ENCODE measurements at places on chromosomes 4 and X.

GRCh38 chr4:184171011-184171410, 46.7 kb downstream of the ENPP6 start:
- no peak for DNase-seq

GRCh38 chr4:14924076-14924811, 78.0 kb upstream of the CPEB2 start:
- no peak for DNase-seq

- DNase-seq, result no peak
These were observed 1.0 kb downstream of the ENAM start for GRCh38 chr4:70629469-70630090.

DNA sequence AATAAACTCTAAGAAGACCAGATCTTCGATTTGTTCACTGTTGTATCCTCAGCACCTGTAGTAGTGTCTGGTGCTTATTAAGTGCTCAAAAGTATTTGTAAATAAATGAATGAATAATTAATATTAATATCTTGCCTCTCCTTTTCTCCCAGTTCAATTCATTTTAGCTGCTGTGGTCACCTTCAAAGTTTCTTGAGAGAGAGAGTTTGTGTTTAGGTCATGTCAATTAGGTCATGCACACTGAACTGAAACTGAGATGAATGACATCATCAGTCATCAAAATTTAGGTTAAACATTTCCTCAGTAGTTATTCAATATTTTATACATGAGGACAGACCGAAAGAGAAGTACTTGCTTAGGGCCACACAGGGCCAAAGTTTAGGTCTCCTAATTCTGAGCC, 73.5 kb downstream of the ANXA3 start:
- no peak for DNase-seq

GRCh38 chr4:154044742-154045485, 256.0 kb upstream of the SFRP2 start:
- DNase-seq, result no peak

DNA sequence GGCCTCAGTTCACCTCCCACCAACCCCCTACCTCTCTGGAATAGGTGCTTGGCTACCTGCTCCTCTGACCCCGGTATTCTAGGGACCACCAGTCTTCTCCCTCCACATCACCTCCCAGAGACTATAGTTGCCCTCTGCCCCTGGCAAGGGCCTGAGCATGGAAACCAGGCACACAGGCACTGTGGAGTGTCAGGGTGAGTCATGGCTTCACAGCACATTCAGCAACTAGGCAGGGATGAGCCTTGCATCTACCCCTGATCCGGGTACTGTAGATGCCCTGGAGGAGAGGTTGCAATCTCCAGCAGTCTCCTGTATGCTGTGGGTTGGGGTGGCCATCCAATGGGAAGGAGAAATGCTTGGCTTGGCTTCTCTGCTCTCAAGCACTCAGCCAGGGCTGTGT, 472.7 kb downstream of the IDS start:
- no peak for DNase-seq

- DNase-seq, result no peak
These were observed 29.6 kb downstream of the PDGFC start for GRCh38 chr4:156941940-156942548.

DNA sequence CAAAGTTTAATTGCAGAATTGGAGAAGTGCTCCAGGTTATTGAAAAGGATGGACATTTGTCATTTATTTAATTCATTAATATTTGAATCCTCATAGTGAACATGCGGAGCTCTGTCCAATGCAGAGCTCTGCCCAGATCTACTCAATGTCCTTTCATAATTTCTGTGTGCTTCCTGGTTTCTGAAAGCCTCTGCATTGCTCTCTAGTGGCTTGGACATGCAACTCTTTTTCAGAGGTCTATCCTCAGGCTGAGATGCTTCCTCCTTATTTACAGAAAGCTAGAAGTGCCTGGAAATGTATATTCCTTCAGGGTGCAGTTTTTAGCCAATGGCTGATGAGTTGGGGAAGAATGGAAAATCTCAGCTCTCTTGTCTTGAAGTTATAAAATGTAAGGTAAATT, 786.1 kb upstream of the AADAT start:
- DNase-seq, result no peak

GRCh38 chr4:22686141-22686540, 6.6 kb upstream of the GBA3 start:
- no peak for DNase-seq

GRCh38 chr4:2689825-2690700, 66.1 kb downstream of the TNIP2 start:
- no peak for DNase-seq

DNA sequence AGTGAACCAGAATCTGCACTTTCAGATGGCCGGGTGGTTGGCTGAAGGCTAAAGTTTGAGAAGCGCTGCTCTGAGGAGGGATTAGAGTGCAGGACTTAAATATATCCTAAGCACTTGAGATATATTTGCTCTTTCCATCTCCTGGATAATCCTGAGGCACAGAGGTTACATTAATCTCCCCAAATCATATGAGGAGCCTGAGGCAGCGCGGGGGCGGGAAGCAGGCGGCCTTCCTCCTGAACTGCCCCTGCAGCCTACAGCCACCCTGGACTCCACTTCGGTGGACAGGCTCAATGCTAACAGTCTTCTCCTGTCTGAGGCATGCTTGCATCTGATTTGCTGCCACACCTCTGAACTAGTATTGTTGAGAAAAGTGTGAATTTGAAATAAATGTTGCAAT, 72.5 kb downstream of the AFAP1 start:
- DNase-seq, result no peak

- no peak for DNase-seq
These were observed 14.8 kb downstream of the CD38 start for GRCh38 chr4:15792974-15793373.

- DNase-seq, result no peak
These were observed 29.8 kb upstream of the KLF3 start for GRCh38 chr4:38634047-38634759.

DNA sequence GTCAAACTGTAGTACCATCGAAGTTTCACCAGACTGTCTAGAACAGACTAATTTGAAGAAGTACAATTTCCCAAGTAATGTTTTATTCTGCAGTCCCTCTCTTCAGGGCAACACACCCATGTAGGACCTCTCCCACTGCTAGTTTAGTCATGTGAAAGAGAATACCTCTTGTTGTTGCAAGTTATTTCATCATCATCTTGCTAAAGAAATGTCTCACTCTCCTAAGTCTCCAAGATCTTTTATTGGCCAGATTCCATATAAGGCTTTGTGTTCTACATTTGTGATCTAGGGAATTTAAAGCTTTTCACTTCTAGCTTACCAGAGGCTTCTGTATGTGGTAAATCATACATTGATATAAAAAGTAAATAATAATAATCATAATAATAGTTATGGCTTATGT, 745.3 kb upstream of the MAGEB2 start:
- no peak for DNase-seq

GRCh38 chr4:183100298-183100599, 1.2 kb downstream of the WWC2 start:
- DNase-seq, result no peak

DNA sequence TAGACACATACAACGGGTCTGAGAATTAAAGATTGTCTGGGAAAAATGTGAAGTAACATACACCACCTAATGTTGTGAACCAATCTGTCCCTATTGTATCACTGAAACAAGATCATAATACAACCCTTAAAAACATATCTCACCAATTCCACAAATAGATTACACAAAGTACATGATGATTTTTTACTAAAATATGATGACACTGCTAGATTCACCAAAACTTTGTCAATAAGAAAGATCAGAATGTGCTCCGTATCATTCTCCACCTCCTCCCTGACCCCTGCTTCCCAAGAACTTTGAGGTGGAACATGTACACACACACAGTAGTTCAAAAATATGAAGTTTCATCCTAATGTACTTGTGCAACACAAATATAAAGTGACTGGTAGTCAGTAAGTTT, 862.0 kb downstream of the PCDH18 start:
- DNase-seq, result no peak

GRCh38 chr4:181908168-181908567, 335.0 kb upstream of the TENM3 start:
- DNase-seq, result no peak

DNA sequence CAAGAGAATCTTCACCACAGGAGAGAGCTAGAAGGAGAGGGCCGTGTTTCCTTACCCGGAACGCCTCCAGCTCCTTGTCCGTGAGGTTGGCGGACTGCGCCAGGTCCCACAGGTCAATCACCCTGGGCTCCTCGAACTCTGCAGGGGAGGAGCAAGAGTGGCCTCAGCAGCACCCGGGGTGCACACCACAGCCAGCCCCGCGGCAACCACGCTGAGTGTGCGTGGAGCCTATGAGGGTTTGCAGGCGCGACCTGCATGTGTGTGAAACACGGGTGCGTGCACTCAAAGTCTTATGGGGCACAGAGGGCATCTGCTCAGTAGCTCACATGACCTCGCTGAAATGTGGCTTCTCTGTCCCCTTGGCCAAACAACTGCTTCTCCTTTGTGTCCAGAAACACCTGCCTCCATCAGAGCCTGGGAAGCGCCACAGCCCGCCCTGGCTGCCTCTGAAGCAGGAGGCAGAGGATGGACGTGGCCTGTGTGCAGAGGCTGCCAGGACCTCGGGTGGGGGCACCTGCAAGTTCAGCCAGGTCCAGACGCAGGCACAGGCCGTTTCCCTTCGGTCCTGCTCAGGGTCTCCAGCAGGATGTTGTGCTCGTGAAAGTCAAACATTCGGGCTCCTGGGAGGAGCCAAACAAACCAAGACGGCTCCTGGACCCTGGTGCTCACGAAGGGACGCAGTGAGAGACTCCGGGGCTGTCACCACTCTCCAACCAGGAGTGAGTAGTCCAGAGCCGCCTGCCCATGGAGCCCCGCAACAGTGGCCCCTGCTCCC, 16.0 kb downstream of the LRPAP1 start:
- DNase-seq, result no peak

GRCh38 chr4:81378386-81378785, 93.3 kb downstream of the RASGEF1B start:
- no peak for DNase-seq

DNA sequence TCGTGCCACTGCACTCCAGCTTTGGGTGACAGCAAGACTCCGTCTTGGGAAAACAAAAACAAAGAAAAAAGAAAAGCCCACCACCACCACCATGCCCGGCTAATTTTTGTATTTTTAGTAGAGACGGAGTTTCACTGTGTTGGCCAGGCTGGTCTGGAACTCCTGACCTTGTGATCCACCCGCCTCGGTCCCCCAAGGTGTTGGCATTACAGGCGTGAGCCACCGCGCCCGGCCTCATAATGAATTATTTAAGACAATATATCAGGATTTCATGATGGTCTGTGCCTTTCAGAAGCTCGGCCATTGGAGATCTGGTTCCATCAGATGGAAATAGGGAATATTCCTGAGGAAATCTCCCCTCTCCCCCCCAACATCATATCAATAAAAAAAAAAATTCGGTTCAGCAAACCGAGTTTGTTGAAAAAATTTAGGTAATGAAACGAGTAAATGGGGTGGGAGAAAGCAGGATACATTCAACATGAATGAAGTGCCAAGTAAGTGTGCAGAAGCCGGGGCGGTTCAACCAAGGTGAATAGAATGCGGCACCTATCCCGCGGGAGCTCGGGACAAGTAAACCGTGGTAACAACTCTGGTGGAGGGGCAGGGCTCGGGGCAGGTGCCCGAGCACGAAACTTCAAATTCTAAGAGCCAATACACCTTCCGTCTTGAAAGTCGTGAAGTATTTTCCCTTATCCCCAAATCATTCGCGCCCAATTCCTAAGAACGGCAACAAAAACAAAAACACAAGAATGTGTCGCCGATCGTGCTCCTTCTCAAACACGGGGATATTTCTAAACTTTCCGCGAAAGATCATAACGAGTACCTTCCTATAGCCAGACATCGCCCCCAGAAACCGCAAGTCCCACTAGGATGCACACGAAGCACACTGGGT, 773 bp upstream of the TXLNG start:
- DNase-seq, result no peak

DNA sequence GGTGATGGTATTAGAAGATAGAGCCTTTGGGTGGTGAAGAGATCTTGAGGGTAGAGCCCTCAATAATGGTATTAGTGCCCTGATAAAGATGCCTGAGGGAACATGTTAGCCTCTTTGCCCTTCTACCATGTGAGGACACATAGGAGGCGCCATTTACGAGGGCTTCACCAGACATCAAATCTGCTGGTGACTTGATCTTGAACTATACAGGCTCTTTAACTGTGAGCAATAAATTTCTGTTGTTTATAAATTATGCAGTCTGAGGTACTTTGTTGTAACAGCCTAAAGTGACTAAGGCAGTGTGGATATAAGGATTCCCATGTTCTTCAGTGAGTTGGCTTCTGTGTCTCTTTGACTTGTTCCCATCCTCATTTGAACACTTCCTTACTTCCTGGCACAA, 11.8 kb downstream of the MOB1B start:
- DNase-seq, result no peak

GRCh38 chr4:133157460-133158160, 8.5 kb downstream of the PCDH10 start:
- no peak for DNase-seq

DNA sequence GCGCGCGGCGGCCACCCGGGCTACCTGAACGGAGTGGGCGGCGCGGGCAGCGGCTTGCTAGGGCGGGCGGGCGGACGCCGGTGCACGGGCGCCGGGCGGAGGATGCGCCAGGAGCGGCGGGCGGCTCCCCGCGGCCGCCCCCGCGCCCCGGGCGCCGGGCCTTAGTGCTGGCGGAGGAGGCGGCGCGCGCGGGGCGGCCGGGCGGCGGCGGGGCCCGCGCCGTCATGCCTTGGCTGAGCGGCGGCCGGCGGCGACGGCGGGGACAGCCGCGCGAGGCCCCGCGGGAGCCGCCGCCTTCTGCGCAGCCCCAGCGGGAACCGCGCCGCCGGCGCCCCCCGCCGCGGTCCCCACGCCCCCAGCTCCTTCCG, 48.2 kb downstream of the CLDN34 start:
- no peak for DNase-seq

DNA sequence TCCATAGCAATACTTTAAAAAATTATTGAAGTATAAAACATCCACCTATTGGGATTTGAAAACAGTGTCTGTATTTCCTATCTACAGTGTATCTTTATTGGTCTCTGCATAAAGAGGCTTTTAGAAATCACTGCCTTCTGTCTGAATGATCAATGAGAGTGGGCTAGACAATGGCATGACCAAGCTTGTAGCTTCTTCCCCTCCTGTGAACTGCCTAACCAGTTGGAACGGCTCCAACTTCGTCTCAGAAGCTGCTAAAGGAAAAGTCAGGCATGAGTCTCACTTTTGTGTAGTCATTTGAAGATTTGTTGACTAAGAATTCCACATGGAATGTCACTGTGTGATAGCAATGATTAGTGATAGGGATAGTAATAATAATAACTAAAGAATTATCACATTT, 64.2 kb downstream of the INTS12 start:
- no peak for DNase-seq

GRCh38 chr4:159098482-159099127, 4.3 kb upstream of the RAPGEF2 start:
- no peak for DNase-seq
